OCI-M1 (cell line): ENCODE measurements at places on chromosomes 11 and 22.
A peak's percentile ranks its signal among the peaks of the same experiment; 100 is the strongest.

- DNase-seq = no peak
These were observed 16.3 kb upstream of the CLMP start for GRCh38 chr11:123211149-123211852.

DNA sequence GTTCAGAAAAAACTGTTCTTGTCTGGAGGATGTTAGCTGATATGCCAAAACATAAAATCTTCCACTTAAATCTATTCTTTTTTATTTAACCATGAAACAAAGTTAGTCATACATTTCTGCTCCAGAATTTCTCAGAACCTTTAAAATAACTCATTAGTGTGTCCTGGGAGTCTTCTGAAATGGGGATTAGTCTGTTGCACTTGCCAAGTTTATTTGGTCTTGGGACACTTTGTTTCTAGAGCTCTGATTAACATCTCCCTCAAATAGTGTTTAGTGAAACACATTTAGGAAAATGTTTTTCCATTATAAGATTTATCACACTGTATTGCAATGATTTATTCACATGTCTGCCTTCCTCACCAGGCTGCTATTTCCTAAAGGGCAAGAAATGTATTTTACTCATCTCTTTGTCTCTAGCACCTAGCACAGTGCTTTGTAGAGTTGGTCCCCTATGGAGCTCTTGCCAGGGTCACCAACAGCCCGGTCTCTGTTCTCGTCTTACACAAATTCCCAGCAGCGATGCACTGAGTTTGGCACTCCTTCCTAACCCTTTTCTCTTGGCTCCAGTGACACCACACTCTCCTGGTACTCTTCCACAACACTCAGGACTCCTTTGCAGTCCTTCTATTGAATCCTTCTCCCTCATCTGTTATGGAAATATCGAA, 189.2 kb downstream of the CSNK2A3 start:
- no peak for DNase-seq

DNA sequence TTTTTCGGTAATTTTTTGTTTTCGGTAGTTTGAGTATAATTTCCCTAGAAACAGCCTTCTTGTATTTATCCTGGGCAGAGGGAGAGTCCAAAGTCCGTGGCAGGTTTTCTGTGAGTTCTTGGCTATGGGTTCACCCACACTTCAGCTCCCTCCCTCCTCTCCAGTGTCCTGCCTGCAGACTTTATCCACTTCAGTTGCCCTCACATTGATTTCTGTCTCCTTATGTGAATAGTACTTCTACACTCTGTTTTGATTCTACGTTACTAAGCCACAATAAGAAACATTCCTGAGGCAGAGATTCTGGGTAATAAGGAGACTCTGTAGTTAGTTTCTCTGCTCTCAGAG, 868.6 kb downstream of the METTL15 start:
- no peak for DNase-seq

- no peak for DNase-seq
These were observed 228.2 kb downstream of the GRIK4 start for GRCh38 chr11:120739780-120740179.

- no peak for DNase-seq
These were observed 30.4 kb downstream of the RTN4R start for GRCh38 chr22:20237480-20238440.

DNA sequence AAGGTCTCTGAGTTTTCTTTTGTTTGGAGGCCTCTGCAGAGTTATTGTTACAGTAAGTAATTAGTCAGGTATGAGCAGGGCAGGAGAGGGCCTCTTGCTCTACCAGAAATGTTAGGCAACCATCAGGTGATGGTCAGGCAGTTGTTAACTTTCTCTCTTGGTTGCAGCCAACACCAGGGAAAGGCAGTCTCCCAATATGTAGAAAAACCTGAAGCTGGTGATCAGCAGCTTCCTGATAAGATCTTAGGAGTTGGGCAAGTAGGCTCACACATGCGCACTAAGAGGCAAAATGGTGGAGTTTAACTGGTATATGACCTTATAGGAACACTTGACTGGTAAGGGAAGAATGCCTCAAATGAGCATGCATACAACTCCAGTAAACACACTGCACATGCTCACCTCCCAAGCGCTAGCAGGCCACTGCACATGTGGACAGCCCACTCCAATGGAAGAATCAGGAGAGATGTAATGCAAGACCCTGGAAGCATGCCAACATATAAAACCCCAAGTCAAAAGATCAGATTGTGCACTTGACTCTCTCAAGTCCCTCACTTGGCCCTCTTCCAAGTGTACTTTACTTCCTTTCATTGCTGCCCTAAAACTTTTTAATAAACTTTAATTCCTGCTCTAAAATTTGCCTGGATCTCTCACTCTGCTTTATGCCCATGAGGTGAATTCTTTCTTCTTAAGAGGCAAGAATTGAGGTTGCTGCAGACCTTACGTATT, 23.7 kb upstream of the SLC35F2 start:
- DNase-seq = no peak

DNA sequence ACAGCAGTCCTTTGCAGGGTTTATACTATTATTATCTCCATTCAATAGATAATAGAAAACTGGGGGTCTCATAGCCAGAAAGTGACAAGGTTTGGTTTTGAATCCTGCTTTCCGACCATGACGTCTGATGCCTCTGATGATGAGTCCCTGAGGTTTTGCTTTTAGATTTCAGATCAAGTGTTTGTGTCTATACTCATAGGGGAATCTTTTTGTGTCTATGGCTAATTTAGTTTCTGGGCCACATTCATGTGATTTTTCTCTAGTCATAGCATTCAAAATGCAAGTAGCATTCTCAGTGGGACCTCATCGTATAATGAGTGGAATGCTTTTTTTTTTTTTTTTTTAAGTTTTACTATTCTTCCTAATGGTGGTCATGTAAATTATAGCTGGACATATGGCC, 72.9 kb downstream of the TNRC6B start:
- no peak for DNase-seq

DNA sequence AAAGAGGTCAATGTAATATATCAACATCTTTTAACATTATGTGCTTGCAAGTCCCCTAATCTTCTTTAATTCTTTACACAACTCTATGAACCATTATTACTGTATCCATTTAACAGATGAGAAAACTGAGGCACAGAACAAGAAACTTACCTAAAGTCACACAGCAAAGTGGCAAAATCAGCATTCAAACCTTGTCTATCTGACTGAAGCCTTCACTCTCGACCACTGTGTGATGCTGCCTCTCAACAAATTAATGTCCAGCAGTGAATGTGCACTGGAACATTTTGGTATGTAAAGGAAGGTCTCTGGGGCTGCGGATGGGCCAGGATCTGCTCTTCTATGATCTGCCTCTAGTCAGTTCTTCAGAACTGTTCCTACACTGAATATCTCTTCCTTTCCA, 42.1 kb downstream of the PRCP start:
- DNase-seq = no peak

GRCh38 chr11:47241841-47242301, 6.7 kb downstream of the ACP2 start:
- DNase-seq = no peak

GRCh38 chr11:113553235-113553634, 78.0 kb upstream of the DRD2 start:
- no peak for DNase-seq

DNA sequence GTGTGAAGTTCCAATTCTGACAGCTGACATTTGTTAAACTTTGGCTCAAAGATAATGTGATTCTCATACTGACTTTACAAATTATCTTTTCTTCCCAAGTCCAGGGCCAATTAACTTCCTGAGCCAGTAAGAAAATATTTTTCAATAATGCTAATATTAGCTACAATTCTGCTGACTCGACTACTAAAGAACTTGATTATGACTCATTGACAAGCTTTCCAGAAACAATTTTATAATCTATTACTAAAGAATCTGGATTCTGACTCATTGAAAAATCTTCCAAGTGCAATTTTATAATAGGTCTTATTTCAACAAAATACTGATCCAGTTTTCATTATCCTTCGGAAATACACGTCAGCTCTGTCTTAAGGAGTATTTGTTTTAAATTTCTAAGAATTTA, 12.9 kb upstream of the XKR3 start:
- no peak for DNase-seq

- no peak for DNase-seq
These were observed 942.3 kb downstream of the BRD1 start for GRCh38 chr22:48885271-48885918.

DNA sequence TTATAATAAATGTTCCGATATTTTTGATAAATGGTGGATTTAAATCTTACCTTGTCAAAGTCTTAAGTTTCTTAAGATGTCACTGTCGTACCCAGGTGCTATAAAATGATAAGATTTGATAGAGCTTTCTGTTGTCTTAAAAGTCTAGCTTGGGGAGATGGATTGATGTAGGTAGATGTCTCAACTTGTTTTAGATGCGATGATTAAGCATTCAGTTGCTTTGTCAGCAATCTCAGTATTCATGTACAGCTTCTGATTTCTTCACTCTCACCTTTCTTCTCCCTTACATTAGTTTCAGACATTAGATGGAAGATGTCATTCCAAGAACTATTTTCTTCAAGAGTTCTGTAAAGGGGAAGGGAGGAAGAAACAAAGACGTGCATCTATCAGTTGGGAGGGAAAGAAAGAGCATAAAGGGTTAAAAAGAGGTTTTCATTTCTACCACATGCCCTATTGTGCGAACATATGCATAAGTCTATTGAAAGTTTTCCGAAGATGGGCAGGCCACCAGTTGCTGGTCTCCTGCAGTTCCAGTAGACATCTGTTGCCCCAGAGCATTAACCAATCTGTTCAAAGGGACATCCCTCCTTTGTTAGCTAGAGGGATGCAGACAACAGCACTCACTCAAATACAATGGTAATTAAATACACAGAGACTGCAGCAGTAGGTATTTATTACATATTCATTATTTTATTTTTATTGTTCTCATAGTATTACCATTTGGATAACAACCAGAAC, 38.4 kb downstream of the ZC3H12C start:
- no peak for DNase-seq

- no peak for DNase-seq
These were observed 3.3 kb upstream of the TMPRSS4 start for GRCh38 chr11:118073554-118073953.

DNA sequence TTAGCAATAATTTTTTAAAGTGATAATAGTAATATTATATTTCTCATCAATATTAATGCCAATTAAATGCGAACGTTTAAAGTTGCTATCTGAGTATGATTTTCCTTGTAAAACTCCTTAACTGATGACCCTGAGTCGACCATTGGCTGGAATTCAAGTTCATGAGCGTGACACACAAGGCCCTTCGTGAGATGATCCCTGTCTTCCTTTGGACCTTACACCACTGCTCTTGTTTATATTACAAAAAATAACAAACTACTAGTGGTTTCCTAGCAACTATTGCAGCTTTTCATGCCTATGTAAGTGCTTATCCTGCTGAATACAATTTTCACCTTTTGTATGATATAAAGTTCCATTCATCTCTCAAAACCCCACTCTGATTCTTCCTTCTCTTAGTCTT, 752.9 kb downstream of the CNTN5 start:
- DNase-seq = no peak

- DNase-seq = no peak
These were observed 1599.2 kb upstream of the TENM4 start for GRCh38 chr11:81039916-81040524.

- DNase-seq = no peak
These were observed 121.0 kb downstream of the WNT11 start for GRCh38 chr11:76085270-76085669.

- DNase-seq = no peak
These were observed 1.6 kb downstream of the MAML2 start for GRCh38 chr11:96341211-96342013.

- DNase-seq = no peak
These were observed 86.9 kb downstream of the LDLRAD3 start for GRCh38 chr11:36030731-36031281.

- peak; percentile 96 for DNase-seq
These were observed 16.2 kb downstream of the LRRC32 start for GRCh38 chr11:76654298-76654851.

DNA sequence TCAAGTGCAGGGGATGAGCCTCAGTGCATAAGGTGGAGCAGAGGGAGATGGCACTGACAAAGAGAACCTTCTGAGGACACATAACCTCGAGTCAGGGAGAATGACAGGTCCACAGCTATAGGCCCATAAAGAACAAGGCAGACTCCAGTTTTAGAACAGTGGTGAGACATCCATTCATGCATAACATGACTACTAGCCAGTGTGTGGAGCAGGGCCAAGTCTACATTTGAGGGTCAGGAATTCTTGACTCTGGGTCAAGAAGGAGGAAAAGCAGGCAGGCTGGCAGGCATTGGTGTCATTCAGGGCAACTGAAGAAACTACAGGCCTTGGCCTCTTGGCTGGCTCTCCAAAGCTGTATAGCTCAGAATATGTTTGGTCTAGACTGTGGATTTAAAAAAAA, 54.9 kb downstream of the MTNR1B start:
- DNase-seq = no peak

GRCh38 chr11:120209746-120210625, 846 bp upstream of the OAF start:
- DNase-seq = peak; percentile 64

DNA sequence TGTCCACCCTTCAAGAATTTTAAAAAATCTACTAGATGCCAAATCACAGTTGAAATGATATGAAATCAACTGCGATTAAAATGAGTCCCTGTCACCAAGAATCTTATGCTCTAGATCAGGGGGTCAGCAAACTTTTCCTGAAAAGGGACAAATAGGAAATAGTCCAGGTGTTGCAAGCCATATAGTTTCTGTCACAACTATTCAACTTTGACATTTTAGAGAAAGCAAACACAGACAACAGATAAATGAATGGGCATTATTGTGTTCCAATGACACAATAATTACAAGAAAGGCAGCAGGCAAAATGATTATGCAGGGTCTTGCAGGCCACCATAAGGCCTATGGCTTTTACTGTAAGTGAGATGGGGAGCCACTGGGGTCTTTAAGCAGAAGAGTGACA, 58.6 kb downstream of the IMMP1L start:
- no peak for DNase-seq

GRCh38 chr11:46121301-46121723, at the start of gene PHF21A:
TSS of gene PHF21A (minus strand) at chr11:46121454. CDS start at chr11:46084219, 37,235 bp downstream.
- DNase-seq = peak; percentile 94

GRCh38 chr11:119974467-119974866, 163.4 kb downstream of the TRIM29 start:
- DNase-seq = no peak

- DNase-seq = no peak
These were observed 216.3 kb upstream of the TBCEL start for GRCh38 chr11:120807414-120808150.

GRCh38 chr22:30860176-30861105, 108.1 kb downstream of the MORC2 start:
- DNase-seq = no peak

GRCh38 chr22:45413368-45414211, at the start of the genes RIBC2 and SMC1B:
TSS of gene RIBC2 (plus strand) at chr22:45413693. CDS start at chr22:45413887, 194 bp downstream.
TSS of gene SMC1B (minus strand) at chr22:45413599. CDS start at chr22:45413567, 32 bp downstream.
- DNase-seq = peak; percentile 71

DNA sequence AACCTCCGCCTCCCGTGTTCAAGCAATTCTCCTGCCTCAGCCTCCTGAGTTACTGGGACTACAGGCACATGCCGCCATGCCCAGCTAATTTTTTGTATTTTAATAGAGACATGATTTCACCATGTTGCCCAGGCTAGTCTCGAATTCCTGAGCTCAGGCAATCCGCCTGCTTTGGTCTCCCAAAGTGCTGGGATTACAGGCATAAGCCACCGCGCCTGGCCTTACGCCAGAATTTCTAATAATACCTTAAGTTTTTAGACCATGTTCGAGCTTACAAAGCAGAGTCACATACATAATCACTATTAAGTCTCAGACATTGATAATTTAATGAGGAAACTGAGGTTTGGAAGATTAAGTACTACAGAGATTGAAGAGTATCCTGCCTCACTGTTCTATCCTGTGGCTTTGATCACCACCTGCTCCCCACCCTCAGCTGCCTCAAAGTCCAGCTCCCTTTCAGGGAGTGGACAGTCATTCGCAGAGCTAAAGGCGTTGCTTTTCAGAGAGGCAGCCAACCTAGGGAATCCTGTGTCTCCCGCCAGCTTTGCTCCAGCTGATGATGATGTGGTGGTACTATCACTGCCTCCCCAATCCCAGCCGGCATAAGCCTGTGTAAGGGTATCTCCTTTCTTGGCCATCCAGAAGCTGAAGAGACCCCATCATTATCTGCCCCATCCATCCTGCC, 7.7 kb downstream of the UBASH3B start:
- no peak for DNase-seq
